NCI-H524 treated with DMSO at 0.1 percent for 48 hours (cell line): ENCODE measurements at places on chromosomes 3 and 15.
A peak's percentile ranks its signal among the peaks of the same experiment; 100 is the strongest.

DNA sequence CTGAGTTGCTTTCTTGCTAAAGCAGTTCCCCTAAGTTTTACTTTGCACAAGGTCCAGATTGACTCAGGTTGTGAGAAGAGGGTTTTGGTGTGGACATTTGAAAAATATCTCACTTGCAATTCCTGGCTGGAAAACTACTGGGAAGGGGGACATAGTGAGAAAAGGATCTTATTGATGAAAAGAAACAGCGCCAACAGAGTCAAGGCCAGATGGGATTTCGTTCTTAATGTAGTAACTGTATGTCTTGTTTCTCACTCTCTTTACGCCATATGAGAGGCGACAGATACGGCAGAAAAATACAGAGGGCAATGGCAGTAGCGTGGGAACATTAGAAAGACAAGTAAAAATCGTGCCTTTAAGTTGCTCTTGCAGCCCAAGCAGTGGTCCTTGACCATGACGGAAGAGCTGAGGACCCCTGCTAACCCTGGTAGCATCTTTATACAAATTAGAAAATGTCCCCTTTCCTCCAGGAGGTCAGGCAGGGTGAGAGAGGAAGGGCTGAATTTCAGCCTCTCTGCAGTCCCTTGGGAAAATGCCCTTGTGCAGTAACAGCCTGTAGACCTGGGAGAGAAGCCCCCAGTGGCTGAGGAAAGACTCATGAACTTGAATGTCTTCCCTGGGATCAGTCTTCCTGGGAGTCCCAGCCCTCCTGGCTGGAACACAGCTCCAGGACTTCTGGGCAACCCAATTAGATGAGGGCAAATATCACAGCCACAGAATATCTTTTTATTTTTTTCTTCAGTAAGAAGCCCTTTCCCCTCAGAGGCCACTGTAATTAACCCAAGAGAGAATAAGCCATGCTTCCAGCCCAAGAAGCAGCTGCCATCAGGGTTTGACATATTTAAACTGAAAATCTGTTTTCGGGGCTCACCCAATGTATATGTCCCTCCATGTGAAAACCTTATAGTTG is 113.4 kb downstream of the CD47 start:
- no peak for DNase-seq

- no peak for DNase-seq
Measured at GRCh38 chr3:155908086-155908485, 37.6 kb downstream of the GMPS start.

- DNase-seq: peak; percentile 32
Measured at GRCh38 chr3:129316248-129317013, 37.8 kb downstream of the HMCES start.

GRCh38 chr3:192122832-192123594 is 604.3 kb downstream of the FGF12 start:
- no peak for DNase-seq

- DNase-seq: no peak
Measured at GRCh38 chr3:34957677-34958076, 681.6 kb upstream of the ARPP21 start.

- no peak for DNase-seq
Measured at GRCh38 chr3:188156056-188156455, 2.1 kb downstream of the LPP start.

DNA sequence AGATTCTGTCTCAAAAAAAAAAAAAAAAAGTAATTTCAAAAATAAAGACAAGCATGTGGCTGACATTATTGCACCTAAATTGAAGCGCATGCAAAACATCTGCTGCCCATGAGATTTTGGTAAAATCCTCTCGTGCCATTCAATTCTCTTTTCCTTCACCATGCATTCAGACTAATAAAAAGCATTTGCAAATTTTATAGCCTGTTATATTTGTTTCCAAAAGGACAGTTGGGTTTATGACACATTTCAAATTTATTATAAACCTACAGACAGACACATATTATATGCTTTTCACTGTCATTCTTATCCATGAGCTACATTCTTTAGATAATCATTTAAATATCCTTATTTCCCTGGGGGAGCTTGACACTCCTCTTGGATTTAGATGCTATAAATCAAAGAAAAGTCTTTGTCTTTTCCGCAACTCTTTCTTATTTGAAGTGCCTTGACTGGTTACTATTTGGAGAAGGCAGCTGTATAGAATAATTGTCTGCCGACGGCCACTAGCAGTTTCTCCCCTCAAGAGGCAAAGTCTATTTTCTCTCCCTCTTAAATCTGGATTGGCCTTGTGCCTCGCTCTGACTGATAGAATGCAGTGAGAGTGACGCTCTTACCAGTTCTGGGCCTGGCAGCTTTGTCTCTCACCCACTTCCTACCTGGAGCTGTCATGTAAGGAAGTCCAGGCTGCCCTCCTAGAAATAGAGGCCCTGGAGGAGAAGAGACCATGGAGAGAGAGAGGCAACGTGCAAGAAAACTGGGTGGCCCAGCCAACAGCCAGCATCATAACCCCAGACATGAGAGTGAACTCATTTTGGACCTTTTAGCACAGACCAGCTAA is 6.8 kb upstream of the LRIG1 start:
- no peak for DNase-seq

DNA sequence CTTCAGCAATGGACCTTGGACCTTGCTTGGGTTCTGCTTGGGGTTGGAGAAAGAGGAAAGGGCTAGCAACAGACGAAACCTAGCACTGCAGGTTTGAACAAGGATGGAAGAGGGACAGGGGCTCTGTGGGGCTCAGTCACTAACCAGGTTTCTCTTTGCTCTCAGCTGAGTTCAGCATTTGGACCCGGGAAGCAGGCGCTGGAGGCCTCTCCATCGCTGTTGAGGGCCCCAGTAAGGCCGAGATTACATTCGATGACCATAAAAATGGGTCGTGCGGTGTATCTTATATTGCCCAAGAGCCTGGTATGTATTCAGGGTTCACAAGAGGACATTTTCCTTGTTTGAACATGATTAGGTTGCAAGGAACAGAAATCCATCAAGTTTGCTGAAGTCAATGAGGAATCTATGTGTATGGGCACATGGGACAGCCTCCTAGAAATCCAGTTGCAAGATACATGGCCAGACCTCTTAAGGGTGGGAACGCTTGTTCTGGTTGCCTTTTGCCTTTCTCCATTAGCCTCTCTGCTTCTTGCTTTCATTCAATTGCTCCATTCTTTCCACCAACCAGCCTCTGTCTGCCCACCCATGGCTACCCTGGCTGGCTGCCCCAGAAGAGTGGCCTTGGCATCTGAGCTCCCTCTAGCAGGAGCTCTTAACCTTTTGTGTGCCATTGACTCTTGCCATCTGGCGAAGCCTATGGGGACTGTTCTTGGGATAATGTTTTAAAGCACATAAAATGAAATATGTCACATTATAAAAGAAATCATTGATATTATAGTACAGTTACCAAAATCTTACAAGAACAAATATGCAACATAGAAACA is 55.9 kb downstream of the DNASE1L3 start:
- DNase-seq: no peak

GRCh38 chr3:31102196-31102879 is 207.9 kb upstream of the GADL1 start:
- DNase-seq: no peak

DNA sequence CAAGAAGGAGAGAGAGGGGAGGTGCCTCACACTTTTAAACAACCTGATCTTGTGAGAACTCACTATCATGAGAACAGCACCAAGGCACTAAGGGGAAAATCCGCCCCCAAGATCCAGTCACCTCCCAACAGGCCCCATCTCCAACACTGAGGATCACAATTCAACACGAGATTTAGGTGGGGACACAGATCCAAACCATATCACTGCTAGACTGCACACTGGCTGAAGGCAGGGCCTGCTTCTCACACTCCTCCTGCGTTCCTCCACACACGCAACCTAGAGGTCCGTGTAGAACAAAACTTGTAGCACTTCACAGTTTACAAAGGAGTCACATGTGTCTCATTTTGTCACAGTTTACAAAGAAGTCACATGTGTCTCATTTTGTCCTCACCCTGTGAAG is 97.8 kb downstream of the DAPK2 start:
- no peak for DNase-seq

DNA sequence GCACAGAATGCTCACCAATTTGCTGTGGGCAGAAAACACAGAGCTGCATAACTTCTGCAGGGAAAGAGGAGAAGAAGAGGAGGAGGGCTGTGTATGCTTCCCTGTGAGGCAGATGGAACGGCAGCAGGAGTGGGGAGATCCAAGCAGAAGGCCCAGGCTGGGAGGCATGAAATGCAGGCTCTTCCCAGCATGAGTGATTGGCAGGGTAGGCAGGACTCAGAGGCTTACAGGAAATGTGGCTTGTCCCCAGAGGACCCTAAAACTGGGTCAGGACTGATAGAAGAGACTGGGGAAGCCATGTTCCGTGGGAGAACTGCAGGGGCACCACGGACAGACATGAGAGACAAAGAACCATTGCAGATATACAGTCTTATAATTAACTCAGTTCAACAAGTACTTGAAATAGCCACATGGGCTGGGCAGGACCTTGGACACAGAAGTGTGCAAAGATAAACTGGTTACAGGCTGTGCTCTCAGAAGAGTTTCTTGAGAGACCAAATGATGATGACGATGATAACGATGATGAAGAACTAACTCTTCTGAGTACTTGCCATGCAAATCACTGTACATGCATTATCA is 286.9 kb downstream of the EPHB1 start:
- DNase-seq: no peak

- no peak for DNase-seq
Measured at GRCh38 chr3:194072097-194072428, 63.9 kb upstream of the HES1 start.

DNA sequence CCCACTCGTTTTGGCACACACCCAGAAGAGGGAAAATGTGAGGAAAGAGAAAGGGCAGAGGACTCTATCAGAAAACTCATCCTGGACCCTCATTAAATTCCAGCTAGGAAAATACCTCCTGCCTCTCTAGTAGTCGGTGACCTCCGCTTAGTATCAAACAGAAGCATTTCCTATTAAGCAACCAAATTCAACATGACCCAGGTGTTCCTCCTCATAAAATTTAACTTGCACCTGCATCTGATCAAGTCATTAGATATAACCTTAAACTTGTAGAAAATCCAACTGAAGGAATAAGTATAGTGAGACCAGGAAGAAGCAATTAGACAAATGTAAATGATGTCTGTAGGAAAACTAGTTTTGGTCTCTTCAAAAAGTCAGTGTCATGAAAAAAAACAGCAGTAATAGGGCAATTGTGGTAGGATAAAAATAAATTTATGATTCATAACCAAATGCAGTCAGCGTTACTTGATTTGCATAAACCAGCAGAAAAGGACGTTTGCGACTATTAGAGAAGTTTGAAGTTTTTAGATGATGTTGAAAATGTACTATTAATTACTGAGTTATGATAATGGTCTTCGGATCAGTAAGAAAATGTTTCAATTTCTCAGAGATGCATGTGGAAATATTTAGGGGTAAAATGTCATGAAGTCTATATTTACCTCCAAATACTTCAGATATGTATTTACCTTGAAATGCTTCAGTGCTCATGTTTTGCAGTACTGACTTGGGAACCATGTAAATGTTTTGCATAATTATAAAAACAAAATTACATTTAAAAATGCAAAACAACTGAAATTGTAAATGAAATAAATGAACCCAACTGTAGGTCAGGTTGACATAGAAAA is 44.6 kb downstream of the LDHAL6B start:
- DNase-seq: no peak

GRCh38 chr15:52925130-52925529 is 135.0 kb upstream of the ONECUT1 start:
- no peak for DNase-seq

DNA sequence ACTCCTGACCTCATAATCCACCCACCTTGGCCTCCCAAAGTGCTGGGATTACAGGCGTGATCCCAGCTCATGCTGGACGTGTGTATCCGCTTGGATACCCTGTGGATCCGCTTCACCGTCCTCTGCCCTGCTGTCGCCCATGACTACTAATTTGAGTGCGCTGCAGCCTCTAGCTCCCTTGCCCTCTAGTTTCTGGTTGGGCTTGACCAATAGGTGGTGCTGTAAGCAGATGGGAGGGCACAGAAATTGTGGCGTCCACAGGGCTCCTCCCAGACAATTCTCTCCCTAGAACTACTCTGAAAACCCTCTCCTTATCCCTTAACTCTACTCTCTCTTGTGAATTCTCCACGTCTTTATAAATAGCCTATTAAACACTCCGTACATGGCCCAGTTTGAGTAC is 36.2 kb downstream of the ZPLD1 start:
- DNase-seq: no peak

DNA sequence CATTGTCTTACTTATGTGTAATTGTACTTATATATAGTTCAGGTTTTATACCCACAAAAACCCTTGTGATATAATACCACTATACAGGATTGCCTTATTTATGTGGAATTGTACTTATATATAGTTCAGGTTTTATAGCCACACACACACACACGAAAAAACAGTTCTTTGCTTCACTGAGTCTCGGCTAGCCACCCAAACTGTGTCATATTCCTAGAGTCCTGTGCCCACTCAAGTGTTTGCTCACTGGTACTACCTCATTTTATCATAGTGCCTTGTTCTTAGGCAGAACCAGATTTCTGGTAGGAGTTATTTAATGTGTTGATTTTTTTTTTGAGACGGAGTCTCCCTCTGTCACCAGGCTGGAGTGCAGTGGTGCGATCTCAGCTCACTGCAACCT is 12.5 kb downstream of the RASA2 start:
- no peak for DNase-seq

GRCh38 chr15:69344238-69344637 is 45.5 kb downstream of the PAQR5 start:
- DNase-seq: no peak

GRCh38 chr3:414063-414462 is 217.5 kb downstream of the CHL1 start:
- no peak for DNase-seq

DNA sequence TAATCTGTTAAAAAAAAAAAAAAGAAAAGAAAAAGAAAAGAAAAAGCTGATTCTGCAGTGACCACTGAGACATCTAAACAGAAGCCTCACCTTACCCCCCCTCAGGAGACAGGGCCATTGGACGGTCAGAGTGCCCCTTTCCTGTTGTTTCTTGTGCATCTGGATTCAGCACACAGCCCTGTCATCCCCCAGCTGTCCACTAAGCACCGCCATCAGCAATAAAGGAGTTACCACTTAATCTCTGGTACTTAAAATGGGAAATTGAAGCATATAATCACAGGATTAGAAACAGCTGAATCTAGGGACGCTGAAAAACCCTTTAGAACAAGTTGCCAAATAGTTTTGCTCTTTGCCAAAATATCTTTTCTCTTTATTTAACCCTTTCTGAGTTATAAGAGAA is 62.5 kb downstream of the TRIM69 start:
- peak; percentile 87 for DNase-seq

DNA sequence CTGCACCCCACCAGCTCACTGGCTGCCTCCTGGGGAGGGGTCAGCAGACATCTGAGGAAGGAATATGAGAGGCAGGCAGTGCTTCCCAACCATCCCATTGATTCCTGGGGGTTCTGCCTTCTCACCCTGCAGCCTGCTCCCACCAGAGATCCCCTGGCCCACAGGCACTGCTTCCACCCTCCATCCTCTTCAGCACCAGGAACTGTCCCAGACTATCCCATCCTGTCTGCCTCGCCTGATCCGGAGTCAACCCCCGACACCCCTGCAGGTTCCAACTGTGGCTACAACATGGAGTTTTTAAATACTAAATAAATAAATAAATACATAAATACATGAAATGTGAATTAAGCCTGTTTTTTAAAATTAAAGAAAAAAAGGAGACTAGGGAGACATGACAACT is 43.6 kb downstream of the CACNA2D2 start:
- DNase-seq: no peak

- no peak for DNase-seq
Measured at GRCh38 chr3:190205739-190206138, 85.0 kb upstream of the P3H2 start.
